ENCODE measurements at places on chromosomes 6 and 20.

GRCh38 chr20:22389836-22390542 is 194.4 kb downstream of the FOXA2 start:
- DNase-seq, result no peak

GRCh38 chr6:159982731-159983506 is 14.0 kb downstream of the IGF2R start:
- DNase-seq, result peak; percentile 40

DNA sequence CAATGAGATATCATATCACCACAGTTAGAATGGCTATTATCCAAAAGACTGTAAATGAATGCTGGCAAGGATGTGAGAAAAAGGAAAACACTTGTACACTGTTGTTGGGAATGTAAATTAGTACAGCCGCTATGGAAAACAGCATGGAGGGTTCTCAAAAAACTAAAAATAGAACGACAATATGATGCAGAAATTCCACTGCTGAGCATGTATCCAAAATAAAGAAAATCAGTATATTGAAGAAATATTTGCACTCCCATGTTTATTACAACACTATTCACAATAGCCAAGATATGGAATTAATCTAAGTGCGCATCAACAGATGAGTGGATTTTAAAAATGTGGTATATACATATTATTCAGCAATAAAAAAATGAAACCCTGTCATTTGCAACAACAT is 898.9 kb upstream of the MAN1A1 start:
- DNase-seq, result no peak

- DNase-seq, result no peak
These were observed 167.8 kb upstream of the RIPOR2 start for GRCh38 chr6:25103603-25104002.

GRCh38 chr20:2736441-2736840 is 43.9 kb downstream of the EBF4 start:
- no peak for DNase-seq

GRCh38 chr6:75102301-75102700 is 103.6 kb downstream of the COL12A1 start:
- DNase-seq, result no peak

DNA sequence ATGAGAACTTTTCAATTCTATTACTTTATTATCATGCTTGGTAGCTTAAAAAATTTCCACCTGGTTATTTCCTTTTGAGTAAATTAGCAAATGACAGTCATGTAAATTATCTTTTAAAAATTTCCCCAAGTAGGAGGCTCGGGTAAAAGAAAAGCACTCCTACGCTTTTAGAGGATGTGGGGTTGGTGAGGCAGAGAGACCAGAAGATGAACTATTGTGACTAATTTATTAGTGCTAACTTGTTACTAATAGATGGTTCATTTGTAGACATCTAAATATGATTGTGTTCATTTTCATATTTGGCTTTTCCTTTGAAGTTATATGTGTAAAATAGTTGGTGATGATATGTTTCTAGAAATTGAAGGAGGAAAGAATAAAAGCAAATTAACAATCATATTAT is 27.0 kb downstream of the ZNF292 start:
- DNase-seq, result no peak

DNA sequence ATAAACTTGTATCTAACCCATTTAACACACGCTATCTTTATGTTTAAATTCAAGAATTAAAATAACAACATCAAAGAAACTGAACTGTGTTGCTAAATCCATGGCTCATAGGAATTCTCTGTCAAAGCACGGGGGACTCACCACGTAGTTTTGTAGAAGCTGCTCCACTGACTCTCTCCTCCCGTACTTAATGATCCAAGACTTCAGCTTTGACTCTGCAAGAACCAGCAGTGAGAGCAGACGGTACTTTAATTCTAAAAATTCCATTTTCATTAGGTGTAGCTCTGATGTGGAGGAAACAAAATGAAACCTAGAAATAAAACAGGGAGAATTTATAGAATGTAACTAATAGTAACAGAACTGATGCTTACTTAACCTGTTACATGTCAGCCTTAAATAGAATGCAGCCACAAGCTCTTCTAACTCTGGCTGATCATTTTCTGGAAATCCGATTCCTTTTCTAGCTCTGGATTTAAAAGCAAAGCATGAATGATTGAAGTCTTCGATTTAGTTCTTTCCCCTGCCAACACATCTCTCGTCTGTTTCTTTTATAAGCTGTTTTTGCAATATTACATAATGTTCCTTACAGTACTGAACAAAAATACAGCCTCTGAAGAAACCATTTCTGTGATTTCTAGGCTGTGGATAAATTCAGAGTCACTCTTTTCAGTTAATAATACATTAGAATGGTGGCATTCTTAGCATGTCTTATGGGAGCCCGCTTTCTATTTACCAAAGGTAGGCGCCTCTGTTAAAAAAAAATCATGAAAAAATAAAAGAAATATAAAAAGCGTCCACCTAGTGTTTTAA is 165.5 kb downstream of the SYNE1 start:
- DNase-seq, result no peak

GRCh38 chr20:54219751-54220426 is 12.0 kb downstream of the PFDN4 start:
- no peak for DNase-seq

DNA sequence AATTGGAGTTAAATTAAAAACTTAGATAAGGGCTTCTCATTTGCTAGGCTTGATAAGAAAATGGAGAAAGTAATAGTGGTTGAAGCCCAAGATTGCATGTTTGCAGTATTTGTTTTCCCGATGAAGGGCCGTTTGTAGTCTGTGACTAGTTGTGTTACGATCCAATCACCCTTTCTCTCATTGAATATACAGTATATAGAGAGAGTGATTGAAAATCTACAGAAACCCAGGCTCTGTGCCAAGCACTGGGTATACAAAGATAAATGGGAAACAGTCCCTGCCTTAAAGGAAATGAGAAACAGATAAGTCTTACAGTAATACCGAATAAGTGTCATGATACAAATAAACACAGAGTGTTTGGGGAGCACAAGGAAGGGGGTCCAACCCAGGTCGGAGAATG is 55.2 kb upstream of the CDKAL1 start:
- DNase-seq, result no peak

DNA sequence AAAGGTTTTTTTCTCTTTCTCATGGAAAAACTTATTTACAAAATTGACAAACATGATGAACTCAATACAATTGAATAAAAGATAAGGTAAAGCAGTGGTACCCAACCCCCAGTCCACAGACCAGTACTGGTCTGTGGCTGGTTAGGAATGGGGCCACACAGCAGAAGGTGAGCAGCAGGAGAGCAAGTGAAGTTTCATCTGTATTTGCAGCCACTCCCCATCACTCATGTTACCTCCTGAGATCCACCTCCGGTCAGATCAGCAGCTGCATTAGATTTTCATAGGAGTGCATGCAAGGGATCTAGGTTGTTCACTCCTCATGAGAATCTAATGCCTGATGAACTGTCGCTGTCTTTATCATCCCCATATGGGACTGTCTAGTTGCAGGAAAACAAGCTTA is 47.5 kb downstream of the HMGCLL1 start:
- no peak for DNase-seq

- no peak for DNase-seq
These were observed 230.8 kb downstream of the LRFN2 start for GRCh38 chr6:40356242-40356910.

- DNase-seq, result no peak
These were observed 82.8 kb downstream of the ATRN start for GRCh38 chr20:3553663-3554062.

DNA sequence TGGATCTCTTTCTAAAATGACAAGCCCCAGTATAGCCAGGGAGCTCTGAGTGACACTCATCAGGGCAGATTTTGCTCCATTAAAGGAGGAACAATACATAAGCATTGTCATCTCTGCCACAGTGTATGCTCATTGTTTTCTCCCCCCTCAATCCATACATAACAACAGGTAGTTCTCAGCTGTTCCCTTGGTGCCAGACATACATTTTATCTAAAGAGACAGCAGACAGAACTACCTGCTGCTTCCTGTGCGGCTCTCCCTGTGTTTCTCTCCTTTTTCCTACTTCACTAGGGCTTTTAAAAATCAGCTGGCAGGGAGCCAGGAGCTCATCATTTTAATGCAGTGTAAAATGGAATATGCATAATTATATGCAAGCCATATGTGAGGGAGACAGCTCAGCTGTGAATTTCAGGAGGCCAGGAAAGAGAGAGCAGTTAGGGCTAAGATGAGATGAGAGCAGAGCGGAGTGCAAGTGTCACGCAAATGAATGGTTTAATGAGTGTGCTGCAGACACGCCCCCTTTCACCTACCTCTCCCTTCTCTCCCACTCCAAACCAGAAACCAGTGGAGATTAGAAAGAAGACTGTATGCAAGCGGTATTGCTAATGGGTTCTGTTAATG is 96.0 kb downstream of the SOBP start:
- no peak for DNase-seq

GRCh38 chr6:107706516-107707115 is 117.5 kb downstream of the SCML4 start:
- DNase-seq, result no peak

DNA sequence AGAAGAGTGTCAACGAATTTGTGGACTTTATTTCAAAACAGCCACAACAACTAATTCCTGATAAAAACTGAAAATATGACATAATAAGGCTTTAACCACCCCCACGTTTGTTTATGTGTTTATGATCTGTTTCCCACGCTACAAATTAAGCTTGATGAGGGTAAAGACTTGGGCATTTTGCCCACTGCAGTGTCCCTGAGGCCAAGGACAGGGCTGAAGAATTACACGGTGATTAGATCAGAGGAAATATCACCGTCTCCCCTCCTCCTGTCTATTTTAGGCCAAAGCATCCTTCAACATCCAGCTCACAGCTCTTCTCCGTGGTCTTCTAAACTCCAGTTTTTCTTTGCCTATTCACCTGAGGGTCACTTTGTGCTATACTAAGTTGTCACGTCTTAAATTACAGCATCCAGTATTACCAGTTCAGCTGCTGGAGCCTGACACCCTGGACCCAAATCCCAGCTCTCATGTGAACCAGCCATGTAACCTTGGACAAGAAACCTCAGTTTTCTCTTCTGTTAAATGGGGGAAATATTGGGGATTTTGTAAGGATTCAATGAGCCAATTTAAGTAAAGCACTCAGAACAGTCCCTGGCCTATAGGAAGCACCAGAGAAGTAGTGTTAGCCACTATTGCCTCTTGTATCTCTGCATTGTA is 15.2 kb upstream of the ARFGEF2 start:
- DNase-seq, result no peak

- no peak for DNase-seq
These were observed 280.5 kb upstream of the MMS22L start for GRCh38 chr6:97563529-97563928.

- no peak for DNase-seq
These were observed 78.3 kb downstream of the BTBD3 start for GRCh38 chr20:11995805-11996567.

- no peak for DNase-seq
These were observed 231.7 kb upstream of the SASH1 start for GRCh38 chr6:148110925-148111324.

DNA sequence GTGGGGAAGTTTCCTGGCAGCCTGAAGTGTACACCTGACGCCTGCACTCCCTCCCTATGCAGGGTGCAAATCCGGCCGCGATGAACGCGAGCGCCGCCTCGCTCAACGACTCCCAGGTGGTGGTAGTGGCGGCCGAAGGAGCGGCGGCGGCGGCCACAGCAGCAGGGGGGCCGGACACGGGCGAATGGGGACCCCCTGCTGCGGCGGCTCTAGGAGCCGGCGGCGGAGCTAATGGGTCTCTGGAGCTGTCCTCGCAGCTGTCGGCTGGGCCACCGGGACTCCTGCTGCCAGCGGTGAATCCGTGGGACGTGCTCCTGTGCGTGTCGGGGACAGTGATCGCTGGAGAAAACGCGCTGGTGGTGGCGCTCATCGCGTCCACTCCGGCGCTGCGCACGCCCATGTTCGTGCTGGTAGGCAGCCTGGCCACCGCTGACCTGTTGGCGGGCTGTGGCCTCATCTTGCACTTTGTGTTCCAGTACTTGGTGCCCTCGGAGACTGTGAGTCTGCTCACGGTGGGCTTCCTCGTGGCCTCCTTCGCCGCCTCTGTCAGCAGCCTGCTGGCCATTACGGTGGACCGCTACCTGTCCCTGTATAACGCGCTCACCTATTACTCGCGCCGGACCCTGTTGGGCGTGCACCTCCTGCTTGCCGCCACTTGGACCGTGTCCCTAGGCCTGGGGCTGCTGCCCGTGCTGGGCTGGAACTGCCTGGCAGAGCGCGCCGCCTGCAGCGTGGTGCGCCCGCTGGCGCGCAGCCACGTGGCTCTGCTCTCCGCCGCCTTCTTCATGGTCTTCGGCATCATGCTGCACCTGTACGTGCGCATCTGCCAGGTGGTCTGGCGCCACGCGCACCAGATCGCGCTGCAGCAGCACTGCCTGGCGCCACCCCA is 1.2 kb downstream of the GPR6 start:
- DNase-seq, result no peak

DNA sequence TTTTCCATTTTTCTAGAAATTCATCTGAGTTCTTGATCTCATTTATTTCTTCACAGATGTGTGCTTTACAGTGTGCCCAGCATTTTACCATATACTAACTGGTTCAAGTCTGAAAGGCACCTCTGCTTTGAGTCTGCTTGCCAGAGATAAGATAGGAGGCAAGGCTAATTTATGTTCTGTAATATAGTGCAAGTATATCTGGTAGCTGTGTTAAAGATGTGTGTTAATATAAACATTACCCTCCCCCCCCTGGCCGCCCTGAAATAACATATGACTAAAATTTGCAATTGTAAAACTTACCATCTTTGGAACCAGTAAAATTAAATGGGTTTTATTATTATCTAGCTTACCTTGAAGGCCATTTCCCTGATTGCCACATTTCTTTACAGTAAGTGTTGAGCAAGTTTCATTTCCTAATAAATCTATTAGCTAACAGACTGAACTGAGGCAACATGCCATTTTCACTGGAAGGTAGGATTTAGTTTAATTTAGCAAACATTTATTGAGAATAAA is 2.7 kb downstream of the FBXO9 start:
- no peak for DNase-seq

DNA sequence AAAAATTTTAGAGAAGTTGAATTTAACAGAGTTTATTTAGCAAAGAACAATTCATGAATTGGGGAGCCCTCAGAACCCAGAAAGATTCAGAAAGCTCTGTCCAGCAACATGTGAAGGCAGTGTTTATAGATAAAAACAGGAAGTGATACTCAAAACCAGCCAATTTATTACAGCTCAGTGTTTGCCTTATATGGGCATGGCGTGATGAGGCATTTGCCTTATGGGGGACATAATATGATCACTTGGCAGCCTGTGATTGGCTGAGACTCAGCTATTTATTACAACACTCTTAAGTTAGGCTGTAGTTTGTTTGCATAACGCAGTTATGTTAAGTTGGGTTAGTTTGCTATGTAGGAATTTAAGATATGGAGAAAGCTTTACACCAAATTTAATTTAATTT is 11.5 kb downstream of the HLA-DPA1 start:
- DNase-seq, result no peak

DNA sequence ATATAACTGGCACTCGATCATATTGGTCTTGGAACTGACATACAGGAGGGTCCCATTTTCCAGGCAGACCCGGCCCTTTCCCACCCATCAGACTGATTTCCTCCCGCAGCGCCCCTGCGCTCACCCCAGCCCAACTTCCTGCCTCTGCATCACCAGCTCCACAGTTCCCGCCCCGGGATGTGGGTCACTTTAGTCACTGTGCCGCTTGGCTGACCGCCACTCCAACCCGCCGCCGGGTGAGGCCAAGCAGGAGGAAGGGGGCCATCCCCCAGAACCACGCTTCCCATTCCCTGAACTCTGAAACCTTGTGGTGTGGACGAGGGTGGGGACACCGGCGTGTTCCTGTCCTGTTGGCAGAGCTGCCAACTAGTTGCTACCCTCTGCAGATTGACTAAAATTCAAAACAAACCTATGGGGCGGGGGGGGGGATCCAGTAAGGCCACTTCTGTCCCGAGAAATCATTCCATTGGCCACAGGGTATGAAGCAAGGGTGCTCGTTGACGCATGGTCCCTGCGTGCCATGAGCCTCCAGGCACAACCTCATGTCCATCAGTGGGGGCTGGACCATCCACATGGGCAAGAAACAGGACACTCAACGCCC is 12.3 kb downstream of the TGM2 start:
- peak; percentile 15 for DNase-seq
